ENCODE measurements at places on chromosomes 4 and X.

DNA sequence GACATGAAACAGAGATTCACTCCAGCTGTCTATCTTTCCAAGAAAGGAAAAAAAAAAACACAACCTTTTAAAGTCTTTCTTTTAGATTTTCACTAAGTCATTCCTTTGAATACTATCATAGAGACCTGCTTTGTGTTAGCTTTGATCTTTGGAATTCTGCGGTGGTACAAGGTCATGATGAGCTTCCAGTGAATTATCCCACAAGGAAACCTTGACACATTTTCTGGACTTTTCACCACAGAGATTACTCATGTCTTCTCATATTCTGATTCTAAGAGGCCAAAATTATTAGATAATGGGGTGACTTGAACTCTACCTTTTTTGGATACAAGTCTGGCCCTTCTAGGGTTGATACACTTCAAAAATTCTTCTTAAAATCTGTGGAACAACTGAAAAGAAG lies 201.6 kb downstream of the PACRGL start:
- DNase-seq, result no peak

DNA sequence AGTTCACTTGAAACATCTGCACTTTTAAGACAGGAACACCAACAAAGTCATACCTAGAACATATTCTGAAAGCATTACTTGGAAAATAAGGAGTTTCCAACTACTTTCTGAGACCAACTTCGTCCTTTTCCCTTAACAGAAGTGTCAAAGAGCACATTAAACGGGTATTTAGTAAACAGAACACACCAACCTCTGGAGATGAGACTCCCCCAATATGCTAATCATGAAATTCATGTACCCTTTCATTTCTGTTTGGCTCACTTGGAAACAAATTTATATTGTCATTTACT lies 69.2 kb downstream of the NOCT start:
- no peak for DNase-seq

DNA sequence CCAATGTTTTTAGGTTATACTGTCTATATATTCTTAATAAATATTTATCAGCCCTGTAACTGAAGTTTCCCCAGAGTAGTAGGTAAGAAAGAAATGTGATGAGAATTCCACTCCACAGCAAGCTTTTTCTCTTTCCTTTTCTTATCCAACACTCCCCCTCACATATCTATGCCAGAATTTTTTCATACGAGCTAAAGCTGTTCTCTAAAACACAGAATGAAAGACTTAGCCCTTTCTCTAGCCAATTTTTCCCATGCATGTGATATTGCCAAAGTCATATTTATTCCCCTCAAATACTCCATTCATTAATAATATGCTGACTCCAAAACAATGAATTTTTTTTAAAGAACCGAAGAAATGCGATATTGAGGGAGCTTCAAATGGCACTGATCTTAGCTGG lies 32.3 kb downstream of the VEGFC start:
- DNase-seq, result no peak

GRCh38 chr4:10085386-10085785 lies 31.2 kb downstream of the WDR1 start:
- DNase-seq, result no peak

- no peak for DNase-seq
These were observed 7.8 kb downstream of the TMEM156 start for GRCh38 chr4:39024311-39024865.

- no peak for DNase-seq
These were observed 58.8 kb downstream of the RHOH start for GRCh38 chr4:40255393-40256281.

DNA sequence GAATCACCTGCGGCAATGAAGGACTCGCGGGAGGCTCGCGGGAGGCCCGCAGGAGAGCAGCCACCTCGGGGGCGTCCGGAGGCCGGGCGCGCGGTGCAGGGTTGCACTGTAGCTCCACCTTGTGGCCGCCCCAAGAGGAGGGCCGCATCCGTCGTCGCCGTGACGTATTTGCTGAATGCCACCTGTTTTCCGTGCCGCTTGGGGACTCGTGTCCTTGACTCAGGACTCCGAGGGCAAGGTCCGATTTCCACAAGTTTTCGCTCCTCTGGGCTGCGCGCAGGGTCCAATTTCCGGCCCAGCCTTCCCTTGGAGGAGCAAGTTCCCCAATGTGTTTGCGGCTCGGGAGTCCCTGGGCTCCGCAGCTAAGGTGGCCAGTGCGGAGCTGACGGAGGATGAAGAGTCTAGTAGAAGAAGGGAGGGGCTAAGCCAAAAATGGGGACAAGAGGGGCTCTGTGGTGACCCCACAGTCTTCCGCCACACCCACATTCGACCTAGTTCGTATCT lies 10.7 kb upstream of the DLG3 start:
- peak; percentile 9 for DNase-seq

DNA sequence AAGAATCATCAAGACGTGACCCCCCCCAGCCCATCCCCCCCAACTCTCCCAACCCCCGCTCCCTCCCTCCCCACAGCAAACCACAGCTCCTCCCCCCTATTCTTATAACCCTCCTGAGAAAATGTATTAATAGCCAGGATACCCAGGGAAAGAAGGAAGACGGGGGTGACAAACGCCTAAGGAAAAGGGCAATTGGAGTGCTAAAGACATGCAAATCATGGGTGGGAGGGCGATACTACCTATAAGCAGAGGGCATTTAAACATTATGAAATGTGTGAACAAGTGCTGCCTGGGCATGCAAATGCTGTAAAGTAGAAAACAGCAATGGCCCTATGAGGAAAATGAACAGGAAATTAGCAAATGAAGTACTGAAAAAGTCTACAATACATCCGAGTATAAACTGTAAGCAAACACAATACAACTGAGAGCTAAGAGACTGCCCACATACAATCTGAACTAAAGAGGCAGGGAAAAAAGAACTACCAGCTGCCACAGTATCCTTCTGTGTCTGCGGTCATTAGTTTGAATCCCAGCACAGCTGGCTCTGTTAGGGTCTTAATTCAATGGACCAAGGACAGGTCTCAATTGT lies 2.4 kb downstream of the CXXC4 start:
- DNase-seq, result no peak

GRCh38 chr4:69532125-69532524 lies 36.4 kb upstream of the UGT2B4 start:
- DNase-seq, result no peak

- DNase-seq, result no peak
These were observed 166.6 kb downstream of the SPRY1 start for GRCh38 chr4:123562994-123563750.

DNA sequence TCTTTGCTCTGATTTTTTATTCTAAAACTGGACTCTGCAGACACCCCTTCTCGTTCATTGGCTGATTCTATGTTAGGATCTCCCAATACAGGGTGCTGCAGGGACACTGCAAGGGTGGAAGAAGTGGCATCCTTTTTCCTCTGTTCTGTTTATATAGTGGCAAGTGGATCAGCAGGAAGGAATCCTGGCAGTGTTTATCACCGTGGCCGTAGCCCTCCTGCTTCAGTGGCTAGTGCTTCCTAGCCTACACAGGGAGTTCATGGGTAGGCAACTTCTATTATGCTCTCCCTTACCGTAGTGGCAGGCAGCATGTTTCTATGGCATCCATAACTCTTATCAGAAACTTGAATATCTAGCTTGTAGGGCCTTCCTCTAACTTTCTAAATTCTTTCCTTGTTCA lies 6.4 kb upstream of the AP1AR start:
- no peak for DNase-seq
